ENCODE measurements at places on chromosomes 16 and 17. TPM values are rescaled to one million over a fixed set of nuclear protein-coding genes. Genes with fewer than 3 reads are reported as not detected.
A peak's percentile ranks its signal among the peaks of the same experiment; 100 is the strongest.

Gene MYH2
- total RNA-seq, result not detected

- no peaks in the 10 kb centered on the region for H3K36me3 ChIP-seq
- H3K27me3 ChIP-seq, result no peaks in the 10 kb centered on the region
- H3K4me1 ChIP-seq, result no peaks in the 10 kb centered on the region
These were observed 5.6 kb downstream of the RCVRN start for GRCh38 chr17:9899280-9900043.

Gene WFIKKN2
- not detected for total RNA-seq

GRCh38 chr17:78716814-78717393 lies 65.2 kb downstream of the CYTH1 start:
- no peaks in the 10 kb centered on the region for H3K36me3 ChIP-seq
- H3K27ac ChIP-seq, result no peak overlapping the region
- no peaks in the 10 kb centered on the region for H3K4me1 ChIP-seq
- H3K27me3 ChIP-seq, result no peaks in the 10 kb centered on the region
- DNase-seq, result peak; percentile 86
- H3K4me3 ChIP-seq, result peak overlapping the region; percentile 43

DNA sequence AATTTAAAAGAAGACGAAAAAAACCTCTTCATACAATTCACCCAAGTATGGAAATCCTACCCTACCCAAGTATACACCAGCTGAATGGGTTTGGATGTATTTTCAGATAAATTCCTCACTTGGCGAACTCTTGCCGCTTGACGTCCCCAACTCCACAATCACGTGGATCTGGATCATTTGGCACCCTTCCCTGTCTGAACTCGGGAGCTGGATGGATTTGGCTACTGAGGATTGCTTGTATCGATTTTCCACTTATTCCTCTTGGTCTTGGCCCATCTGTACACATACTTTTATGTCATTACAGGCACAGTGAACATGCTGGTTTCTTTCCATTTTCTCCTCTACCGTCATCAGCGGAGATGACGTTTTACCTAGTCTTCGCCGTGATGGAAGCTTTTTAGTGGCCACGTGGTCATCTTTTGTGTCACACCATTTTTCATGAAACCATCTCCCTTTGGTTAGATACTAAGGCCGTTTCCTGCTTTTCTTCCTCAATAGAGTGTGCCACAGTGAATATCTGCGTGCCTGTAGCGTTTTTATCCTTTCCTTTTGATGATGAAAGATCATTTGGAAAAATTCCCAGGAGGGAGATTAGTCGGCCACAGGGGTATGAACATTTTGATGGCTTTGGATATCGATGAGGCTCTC lies 47.1 kb downstream of the CMIP start:
- H3K4me3 ChIP-seq, result no peak overlapping the region
- no peak overlapping the region for H3K27ac ChIP-seq
- no peaks in the 10 kb centered on the region for H3K36me3 ChIP-seq
- no peaks in the 10 kb centered on the region for H3K4me1 ChIP-seq
- H3K27me3 ChIP-seq, result no peaks in the 10 kb centered on the region

GRCh38 chr17:39979893-39980350 lies 685 bp upstream of the PSMD3 start:
- DNase-seq, result no peak
- H3K4me1 ChIP-seq, result peaks cover 3% of the 10 kb centered on the region
- no peaks in the 10 kb centered on the region for H3K27me3 ChIP-seq

Gene KRT20
- not detected for total RNA-seq

GRCh38 chr17:17724307-17725010 lies 43.2 kb downstream of the RAI1 start:
- H3K4me1 ChIP-seq, result peaks cover 3% of the 10 kb centered on the region
- no peak overlapping the region for H3K27ac ChIP-seq
- H3K36me3 ChIP-seq, result no peaks in the 10 kb centered on the region
- H3K4me3 ChIP-seq, result peak overlapping the region; percentile 11
- H3K27me3 ChIP-seq, result no peaks in the 10 kb centered on the region

Gene C16orf89
- total RNA-seq, result 13.3 TPM

Gene NCBP3
- total RNA-seq, result 36.9 TPM

DNA sequence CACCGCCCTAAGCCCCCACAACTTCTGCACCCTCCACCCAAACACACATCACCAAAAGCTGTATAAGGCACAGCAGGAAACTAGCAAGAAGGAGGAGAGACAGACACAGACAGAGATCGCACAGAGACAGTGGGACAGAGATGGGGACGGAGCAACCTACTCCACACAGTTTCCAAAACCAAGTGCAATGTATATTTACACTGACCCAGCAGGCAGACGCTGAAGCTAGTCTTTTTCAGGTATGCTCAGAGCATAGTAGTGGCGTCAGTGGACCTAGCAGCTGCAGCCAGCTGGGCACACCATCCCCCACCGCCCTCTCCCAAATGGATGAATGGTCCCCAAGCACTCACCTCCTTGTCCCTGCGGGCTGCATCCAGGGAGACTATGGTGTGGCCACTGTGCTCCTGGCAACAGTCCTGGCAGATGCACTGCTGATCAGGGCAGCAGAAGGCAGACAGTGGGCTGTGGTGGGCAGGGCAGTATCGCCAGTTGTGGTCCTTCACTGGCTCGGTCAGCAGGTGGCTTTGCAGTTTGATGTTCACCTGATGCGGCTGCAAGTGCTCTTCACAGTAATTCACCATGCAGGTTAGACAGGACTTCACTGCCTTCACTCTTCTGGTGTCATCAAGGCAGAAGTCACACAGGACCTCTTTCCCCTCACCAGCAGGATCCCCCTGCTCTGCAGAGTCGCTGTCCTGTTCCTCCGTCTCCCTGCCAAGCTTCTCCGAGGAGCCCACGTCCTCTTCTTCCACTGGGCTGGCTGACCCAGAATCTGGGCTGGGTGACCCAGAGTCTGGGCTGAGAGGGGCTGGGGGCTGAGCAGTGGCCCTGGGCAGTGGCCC lies 31.5 kb upstream of the FBXW10B start:
- no peaks in the 10 kb centered on the region for H3K27me3 ChIP-seq
- DNase-seq, result peak; percentile 48
- H3K36me3 ChIP-seq, result no peaks in the 10 kb centered on the region
- H3K4me3 ChIP-seq, result peak overlapping the region; percentile 47

DNA sequence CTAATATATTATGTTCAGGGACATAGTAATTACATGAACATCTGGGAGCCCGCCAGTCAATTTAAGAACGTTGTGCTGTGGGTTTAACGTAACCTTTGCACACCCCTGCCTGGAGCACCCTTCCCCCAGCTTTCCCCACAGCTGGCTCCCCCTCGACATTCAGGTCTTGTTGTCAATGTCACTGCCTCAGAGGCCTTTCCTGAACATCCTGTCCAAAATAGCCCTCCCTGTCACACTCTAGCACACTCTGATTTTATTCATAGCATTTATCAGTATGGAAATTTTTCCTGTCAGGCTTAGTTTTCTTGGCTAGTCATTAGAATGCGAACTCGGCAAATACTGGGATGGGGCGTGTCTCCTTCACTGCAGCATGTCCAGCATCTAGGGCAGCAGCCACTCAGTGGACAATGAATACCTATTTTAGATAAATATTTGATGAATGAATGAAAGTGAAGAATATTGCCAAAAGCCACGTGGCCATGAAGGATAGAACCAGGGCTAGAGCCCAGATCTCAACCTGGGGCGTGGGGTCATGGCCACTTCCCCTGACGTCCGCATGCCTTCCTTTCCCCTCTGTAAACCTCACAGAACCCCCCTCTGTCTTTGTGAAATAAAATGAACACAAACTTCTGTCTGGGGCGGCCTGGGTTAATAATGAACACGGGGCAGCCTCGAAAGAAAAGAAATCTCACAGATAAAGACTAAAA lies 10.5 kb downstream of the PIK3R6 start:
- no peaks in the 10 kb centered on the region for H3K27me3 ChIP-seq
- DNase-seq, result no peak
- H3K4me1 ChIP-seq, result no peaks in the 10 kb centered on the region
- H3K27ac ChIP-seq, result no peak overlapping the region
- no peaks in the 10 kb centered on the region for H3K36me3 ChIP-seq

- DNase-seq, result no peak
- no peaks in the 10 kb centered on the region for H3K27me3 ChIP-seq
- no peaks in the 10 kb centered on the region for H3K4me1 ChIP-seq
- H3K36me3 ChIP-seq, result no peaks in the 10 kb centered on the region
These were observed 536 bp downstream of the SLC38A10 start for GRCh38 chr17:81294512-81295030.

Gene MT1F
- 14.4 TPM for total RNA-seq

- no peak overlapping the region for H3K4me3 ChIP-seq
- H3K27ac ChIP-seq, result no peak overlapping the region
- no peaks in the 10 kb centered on the region for H3K36me3 ChIP-seq
- no peaks in the 10 kb centered on the region for H3K27me3 ChIP-seq
- DNase-seq, result peak; percentile 34
These were observed 52.2 kb downstream of the TRARG1 start for GRCh38 chr17:1331708-1332107.

Gene GPRC5C
- total RNA-seq, result 51.7 TPM

GRCh38 chr17:37826497-37827430 lies 81.9 kb upstream of the HNF1B start:
- no peak overlapping the region for H3K4me3 ChIP-seq
- H3K36me3 ChIP-seq, result no peaks in the 10 kb centered on the region
- H3K27me3 ChIP-seq, result no peaks in the 10 kb centered on the region
- H3K27ac ChIP-seq, result no peak overlapping the region
- H3K4me1 ChIP-seq, result no peaks in the 10 kb centered on the region
- peak; percentile 79 for DNase-seq

DNA sequence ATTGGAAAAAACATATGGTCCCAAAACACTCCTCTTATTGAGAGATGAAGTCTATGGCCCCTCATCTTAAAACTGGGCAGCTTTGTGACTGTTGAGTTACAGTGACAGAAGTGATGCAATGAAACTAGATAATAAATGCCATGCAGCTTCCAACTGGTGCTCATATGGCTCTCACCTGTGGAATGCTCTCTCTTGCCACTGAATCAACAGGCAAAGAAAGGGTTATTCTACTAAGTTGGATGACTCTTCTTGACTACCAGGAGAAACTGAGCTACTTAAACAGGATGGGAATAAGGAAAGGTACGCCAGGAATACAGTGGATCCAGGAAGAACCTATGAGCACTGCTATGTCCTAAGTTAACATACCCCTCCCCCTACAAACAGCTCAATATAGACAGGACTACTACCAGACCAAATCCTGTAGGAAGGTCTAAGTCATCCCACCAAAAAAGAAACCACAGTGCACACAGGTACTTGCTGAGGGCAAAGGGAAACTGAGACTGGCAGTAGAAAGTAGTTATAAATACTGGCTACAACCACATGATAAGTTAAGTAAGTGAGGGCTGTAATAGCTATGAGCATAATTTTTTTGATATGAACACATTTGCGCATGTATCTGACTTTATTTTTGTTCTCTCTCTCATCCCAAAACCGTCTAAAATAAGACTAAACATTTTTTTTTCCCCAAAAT lies 398.5 kb downstream of the ZFHX3 start:
- no peaks in the 10 kb centered on the region for H3K27me3 ChIP-seq
- no peaks in the 10 kb centered on the region for H3K36me3 ChIP-seq
- H3K4me3 ChIP-seq, result no peak overlapping the region
- H3K27ac ChIP-seq, result no peak overlapping the region

Gene SDR42E1
- total RNA-seq, result 2.1 TPM

- H3K4me3 ChIP-seq, result no peak overlapping the region
- H3K27me3 ChIP-seq, result no peaks in the 10 kb centered on the region
- no peak overlapping the region for H3K27ac ChIP-seq
These were observed 174.2 kb downstream of the CYLD start for GRCh38 chr16:50916040-50916439.

DNA sequence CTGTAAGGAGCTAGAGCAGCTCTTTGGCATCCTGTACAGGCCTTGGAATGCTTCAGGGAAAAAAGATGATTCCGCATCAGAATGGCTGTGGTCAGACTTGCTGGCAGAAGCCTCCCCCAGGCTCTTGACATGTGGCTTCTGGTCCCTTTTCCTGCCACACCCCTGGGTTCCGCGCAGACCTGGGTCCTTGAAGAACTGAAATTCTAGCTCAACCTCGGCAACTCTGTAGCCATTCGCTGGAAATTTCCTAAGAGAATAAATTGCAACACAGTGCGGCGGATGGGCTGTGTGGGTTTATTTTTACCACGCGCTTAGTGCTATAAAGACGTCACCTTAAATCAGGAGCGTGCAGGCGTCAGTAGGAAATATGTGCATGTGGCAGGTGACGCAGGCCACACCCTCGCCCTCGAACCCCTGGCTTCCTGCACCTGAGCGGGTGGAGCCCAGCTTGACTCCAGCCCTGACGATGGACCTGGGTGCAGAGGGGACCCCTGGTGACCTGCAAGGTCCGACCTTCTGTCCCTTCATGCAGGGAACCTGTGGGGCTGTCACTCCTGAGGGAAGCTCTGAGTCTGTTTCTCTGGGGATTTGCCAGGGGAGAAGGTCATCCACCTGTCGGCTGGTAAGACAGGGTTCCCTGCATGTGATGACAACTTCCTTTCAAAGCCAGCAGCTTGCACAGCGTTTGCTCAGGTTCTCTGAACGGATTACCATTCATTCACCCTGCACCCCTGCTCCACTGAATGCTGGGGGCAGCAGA lies 46.3 kb downstream of the METRNL start:
- H3K36me3 ChIP-seq, result no peaks in the 10 kb centered on the region
- no peaks in the 10 kb centered on the region for H3K27me3 ChIP-seq
- no peak overlapping the region for H3K27ac ChIP-seq
- no peak overlapping the region for H3K4me3 ChIP-seq
- H3K4me1 ChIP-seq, result no peaks in the 10 kb centered on the region

DNA sequence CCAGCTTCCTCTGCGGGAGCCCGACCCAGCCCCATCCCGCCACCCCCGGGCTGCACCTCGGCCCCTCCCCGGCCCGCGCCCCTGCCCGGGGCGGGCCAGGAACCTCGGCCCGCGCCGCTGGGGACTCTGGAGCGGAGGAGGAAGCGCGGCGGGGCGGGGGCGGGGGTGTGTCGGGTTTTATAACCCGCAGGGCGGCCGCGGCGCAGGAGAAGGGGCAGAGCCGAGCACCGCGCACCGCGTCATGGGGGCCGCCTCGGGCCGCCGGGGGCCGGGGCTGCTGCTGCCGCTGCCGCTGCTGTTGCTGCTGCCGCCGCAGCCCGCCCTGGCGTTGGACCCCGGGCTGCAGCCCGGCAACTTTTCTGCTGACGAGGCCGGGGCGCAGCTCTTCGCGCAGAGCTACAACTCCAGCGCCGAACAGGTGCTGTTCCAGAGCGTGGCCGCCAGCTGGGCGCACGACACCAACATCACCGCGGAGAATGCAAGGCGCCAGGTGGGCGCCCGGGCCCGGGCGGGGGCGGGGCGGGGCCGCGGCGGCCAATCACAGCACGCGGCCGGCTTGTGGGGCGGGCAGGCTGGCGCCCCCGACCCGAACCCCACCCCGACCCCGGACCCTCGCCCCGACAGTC lies at the start of gene ACE:
ACE (plus strand) TSS at position 208 of the 626 bp plus-strand sequence; CDS start at position 242, 34 bp downstream.
- no peak within 1 kb of the TSS for H3K27ac ChIP-seq
- no peak for DNase-seq
- no peaks in the 10 kb centered on the region for H3K27me3 ChIP-seq
- H3K36me3 ChIP-seq, result no peaks in the 10 kb centered on the region
- H3K4me1 ChIP-seq, result no peaks in the 10 kb centered on the region

GRCh38 chr17:79223471-79223870 lies 148.8 kb downstream of the ENGASE start:
- no peaks in the 10 kb centered on the region for H3K27me3 ChIP-seq
- H3K4me1 ChIP-seq, result no peaks in the 10 kb centered on the region
- no peaks in the 10 kb centered on the region for H3K36me3 ChIP-seq
- DNase-seq, result no peak
- H3K27ac ChIP-seq, result no peak overlapping the region

Gene OMG
- total RNA-seq, result 0.65 TPM

Data from aorta (tissue), 5 donors.